ENCODE measurements at places on chromosomes 11 and 22.

DNA sequence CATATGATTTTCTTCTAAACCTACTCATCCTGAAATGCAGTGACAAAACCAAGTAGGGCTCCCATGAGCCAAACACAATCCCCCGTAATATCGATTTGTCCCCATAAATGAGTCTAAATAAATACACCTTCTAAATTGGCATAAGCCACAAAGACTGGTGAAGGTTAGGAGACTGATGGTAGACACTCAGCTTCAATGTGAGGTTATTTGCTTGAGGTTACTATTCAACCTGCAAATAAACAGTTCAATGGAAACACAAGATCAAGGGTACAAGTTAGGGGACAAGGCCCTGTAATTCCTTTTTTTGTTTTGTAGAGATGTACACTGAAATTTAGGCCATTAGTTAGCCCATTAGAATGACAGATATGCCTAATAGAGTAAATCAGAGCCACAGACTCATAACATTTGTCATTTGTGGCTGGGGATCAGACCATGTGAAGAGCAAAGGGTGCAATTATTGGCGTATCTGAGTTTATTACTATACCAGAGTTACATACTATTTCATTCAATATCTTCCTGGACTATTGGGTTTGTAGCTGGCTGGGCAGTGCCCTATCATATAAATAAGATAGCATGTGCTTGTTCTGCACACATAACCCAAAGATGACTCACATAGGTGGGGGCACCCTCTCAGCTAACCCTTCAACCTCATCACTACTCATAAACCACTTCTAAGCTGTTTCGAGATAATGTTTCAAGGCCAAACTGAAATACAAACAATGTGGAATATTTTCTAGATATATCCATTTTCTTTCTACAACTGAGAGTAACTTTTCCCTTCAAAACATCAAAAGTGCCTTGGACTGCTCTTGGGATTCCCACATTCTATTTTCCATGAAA is 695.3 kb downstream of the KCNA4 start:
- no peak for DNase-seq

DNA sequence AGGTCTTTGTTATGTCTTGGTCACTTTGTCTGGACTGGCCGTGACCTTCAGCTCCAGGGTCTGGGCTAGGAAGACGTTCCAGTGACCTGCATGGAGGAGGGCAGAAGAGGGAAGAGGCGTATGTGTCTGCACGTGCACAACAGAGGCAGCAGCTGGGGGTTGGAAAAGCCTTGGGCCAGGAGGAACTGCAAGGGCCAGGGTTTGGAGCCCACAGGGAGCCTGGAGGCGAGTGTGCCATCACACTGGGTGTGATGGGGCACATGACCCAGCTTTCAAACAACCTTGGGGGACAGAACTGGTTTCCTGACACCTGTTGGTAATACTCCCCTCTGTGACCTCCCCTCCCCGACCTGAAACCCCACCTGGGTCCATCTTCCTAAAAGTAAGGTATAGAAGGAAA is 34.7 kb downstream of the CHRDL2 start:
- no peak for DNase-seq

DNA sequence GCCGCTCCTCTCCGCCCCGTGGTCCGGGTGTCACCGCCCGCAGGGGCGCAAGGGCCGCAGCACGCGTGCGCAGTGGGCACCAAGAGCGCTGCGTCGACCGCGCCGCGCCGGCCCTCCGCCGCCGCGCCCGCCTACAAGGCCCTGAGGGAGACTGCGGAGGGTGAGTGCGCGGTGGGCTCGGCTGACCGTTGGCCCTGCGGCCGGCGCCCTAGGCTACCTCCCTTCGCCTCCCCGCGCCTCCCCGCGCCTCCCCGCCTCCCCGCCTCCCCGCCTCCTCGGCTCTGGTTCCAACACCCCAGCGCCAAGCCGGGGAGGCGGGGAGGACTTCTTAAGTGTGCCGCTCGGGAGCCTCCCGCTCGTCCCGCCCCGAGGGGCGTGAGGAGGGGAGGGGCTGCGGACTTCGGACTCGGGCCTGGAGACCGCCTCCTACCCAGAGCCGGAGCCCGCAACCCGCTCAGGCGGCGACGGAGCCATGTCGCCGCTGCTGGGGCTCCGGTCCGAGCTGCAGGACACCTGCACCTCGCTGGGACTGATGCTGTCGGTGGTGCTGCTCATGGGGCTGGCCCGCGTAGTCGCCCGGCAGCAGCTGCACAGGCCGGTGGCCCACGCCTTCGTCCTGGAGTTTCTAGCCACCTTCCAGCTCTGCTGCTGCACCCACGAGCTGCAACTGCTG is at the start of gene AQP11:
Gene AQP11 (plus strand): TSS at position 433 of the 673 bp plus-strand sequence. CDS start 40 bp downstream, at position 473.
- peak; percentile 13 for DNase-seq

GRCh38 chr11:58788355-58789023 is 56.0 kb downstream of the GLYATL2 start:
- peak; percentile 5 for DNase-seq

- DNase-seq = no peak
Observed at GRCh38 chr11:5534046-5534445, 14.3 kb downstream of the OR52H1 start.

- DNase-seq = no peak
Observed at GRCh38 chr22:27088026-27088425, 430.6 kb downstream of the MIAT start.

GRCh38 chr11:115222218-115222862 is 281.9 kb downstream of the CADM1 start:
- DNase-seq = no peak

DNA sequence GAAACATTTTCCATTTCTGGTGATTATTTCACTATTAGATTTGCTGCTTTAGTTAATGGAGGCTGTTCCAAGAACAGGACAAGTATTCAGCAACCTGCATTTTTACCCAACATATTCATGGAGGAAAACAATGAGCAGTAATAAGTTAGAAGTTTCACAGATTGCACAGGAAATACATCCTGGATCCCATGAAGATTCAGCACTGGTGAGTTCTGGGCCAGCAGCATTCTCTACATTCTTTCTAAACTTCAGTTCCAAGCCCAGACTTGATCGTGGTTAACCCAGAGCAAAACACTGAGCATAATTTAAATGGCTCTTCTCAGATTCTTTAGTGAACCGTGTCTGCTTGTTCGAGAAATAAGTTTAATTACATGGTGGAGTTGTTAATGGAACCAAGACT is 3.8 kb downstream of the FJX1 start:
- DNase-seq = no peak

DNA sequence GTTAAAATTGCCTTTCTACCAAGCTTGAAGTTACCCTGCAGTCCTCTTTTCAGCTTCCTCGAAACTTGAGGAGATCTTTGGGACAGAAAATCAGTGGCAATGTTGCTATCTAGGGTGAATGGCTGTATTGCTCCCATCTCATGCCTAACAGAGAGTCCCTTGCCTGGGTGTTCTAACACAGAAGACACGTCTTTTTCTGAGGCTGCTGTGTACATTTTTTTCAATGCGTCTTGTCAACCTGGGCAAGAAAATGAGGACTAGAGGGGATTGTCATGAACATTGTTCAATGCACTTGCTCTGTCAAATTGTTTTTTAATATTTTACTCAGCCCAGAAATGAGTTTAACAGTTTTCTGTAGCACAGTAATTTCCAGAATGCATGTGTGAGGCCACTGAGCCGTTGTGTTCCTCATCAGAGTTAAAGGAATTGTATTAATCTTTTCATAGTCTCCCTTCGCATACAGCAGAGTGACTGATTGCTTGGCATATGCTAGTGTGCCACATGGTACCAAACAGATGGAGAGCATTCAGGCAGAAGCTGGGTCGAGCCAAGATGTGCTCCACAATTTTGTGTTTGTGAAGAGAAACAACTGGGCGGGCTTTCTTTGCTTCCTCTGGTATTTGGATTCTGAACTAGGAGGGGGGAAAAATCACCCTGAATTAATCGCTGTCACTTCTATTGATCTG is 86.0 kb downstream of the CASP12 start:
- no peak for DNase-seq

- no peak for DNase-seq
Observed at GRCh38 chr11:109123816-109124787, 297.9 kb upstream of the C11orf87 start.

GRCh38 chr11:1078191-1078601 is 3.5 kb downstream of the MUC2 start:
- no peak for DNase-seq

- no peak for DNase-seq
Observed at GRCh38 chr22:35597692-35598395, 19.3 kb downstream of the MB start.

DNA sequence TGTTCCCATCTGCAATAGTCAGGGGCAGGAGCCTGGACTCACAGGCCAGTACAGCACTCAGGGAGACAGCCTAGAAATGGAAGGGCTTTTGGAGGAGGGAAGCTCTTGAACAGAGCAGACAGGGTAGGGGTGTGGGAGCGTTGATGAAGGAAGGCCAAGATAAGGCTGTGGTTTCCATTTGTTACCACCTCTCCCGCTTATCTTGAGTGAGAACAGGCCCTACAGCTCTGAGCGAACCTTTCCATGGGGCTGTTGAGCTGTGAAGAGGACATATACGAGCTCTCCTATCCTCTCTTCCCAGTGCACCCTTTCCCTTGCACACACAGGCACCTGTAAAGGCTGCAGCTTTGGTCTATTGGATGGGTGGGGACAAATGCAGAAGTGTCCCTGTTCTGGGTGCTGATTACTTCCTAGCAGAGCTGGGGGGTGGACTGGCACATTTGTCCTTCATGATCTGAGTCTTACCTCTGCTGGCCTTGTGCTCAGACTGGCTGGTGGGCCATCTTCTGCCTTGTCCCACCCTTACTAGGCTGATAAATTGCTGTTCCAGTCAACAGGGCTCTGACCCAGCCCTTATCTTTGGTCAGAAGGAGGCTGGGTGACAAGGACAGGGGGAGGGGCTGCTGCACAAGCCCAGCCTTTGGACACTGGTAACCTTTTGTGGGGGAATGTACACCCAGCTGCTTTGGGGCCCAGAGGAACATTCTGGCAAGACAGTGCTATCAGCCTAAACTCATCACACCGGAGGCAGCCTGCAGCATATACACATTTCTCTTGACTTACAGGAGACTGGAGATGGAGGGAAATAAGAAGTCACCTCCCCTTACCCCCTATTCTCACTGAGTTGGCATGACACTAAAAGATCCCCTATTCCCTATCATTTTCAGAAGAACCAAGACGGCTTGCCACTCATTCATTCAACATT is 80.1 kb upstream of the NNMT start:
- no peak for DNase-seq

DNA sequence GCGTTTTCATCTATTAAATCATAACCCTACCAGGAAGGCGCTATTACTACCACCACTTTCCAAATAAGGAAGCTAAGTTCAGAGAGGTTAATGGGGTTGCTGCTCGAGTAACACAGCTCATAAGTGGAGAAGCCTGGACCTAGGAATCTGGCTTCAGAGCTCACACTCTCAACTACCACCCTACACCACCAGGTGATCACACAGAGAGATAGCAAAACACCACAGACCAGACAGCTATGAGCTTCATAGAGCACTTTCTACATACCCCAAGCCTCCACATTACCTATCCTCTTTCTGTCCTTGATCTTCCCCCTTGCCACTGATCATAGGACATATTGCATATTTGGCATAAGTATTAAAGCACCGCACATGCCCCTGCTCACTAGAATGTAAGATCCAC is 65.4 kb downstream of the TIMP3 start:
- DNase-seq = no peak

- no peak for DNase-seq
Observed at GRCh38 chr22:46446799-46447198, 90.6 kb downstream of the CELSR1 start.

- no peak for DNase-seq
Observed at GRCh38 chr11:69004411-69005182, 8.4 kb downstream of the MRGPRF start.

DNA sequence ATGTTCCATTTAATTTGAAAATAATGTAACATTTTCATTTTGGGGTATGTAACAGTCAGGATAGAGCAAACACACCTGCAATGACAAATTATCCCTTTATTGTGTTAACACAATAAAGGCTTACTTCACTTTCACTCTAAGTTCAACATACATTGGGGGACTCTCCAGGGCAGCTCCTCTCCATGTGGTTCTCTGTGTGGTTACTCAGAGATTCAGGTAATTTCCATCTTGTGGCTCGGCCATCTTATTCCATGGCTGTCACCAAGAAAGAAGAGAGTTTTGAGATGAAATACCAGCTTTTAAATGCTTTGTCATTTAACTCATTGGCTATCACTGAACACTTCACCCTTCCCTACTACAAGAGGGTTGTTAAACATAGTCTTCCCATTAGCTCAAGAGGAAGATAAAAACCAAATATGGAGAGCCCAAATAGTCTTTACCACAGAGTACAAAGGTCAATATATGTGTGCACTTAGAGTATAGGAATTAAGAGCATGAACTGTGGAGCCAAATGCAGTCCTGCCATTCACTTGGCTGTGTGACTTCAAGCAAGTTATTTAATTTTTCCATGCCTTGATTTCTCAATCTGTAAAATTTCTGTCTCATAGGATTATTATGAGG is 10.6 kb upstream of the TPH1 start:
- no peak for DNase-seq

DNA sequence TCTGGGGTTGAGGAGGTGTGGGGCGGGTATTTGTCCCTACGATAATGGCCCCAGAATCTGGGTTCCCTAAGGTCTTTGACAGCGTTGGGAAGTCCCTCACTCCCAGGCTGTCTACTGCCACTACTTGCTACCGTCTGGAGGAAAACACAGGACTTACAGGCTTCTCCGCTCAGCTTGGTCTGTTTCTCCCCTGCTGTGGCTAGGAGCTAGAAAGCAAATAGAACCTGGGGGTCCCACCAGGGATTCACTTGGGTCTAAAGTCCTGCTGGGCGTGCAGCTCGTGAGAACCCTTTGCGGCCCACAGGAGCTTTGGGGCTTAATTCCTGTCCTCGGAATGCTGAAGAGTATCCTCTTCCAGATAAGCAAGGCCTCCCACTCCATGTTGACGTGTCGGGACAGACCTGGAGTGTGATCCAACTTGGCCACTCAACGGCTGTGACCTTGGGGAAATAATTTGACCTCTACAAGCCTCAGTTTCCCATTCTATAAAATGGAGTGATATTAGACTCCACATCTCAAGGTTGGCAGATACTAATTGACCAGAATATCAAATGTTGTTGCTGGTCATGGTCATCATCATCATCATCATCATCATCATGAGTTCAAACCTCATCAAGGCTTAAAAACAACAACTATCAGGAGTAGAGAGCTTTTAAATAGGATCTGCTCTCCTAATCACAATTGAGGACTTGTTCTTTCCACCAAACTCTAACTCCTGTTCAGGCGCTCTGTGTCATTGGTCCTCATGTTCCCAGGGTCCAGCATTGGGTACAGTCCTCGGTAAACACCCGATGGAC is 1.7 kb upstream of the MYBPC3 start:
- no peak for DNase-seq

- no peak for DNase-seq
Observed at GRCh38 chr11:67269401-67270255, 3.4 kb downstream of the GRK2 start.

DNA sequence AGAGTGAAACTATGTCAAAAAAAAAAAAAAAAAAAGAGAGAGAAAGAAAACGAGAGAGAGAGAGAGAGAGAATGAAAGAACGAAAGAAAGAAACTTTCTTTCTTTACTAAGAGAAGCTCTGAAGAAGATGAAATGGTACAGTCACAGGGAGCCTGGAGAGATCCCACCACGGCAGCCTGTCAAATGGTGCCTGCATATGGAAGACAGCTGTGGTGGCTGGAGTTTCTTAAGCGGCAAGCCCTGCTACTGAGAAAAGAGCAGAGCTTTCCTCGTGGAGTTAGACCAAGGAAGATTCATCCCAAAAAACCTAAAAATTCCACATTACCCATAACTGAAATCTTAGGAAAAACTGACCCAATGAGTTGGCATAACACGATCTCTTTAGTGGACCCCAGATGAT is 66.7 kb downstream of the MICAL3 start:
- DNase-seq = no peak

- no peak for DNase-seq
Observed at GRCh38 chr11:134610116-134610910, 198.3 kb upstream of the B3GAT1 start.

GRCh38 chr11:23403210-23404185 is 543.2 kb upstream of the CCDC179 start:
- no peak for DNase-seq

Measured in activated T-helper 1 cell treated with Interleukin-2 at 50 U/mL for 16 hours (primary cell).